ENCODE measurements at places on chromosomes 5 and 9. TPM values are rescaled to one million over a fixed set of nuclear protein-coding genes. Genes with fewer than 3 reads are reported as not detected.

Gene C9orf72
- 10.7 TPM for total RNA-seq

Gene SH2D3C
- total RNA-seq, result 35.3 TPM

Gene IGFBPL1
- not detected for total RNA-seq

Gene CD14
- 0.39 TPM for total RNA-seq

Gene GABBR2
- not detected for total RNA-seq

Gene FAM169A
- total RNA-seq, result 9.0 TPM

Gene ANKRD33B
- total RNA-seq, result 9.9 TPM

Gene SOX30
- total RNA-seq, result 0.65 TPM

Gene POLR3G
- 9.6 TPM for total RNA-seq

Gene PCDHAC1
- total RNA-seq, result not detected

Gene MAP1B
- total RNA-seq, result 0.51 TPM

Gene MEIKIN
- 2.1 TPM for total RNA-seq

Data from activated CD4-positive, alpha-beta memory T cell treated with anti-CD3 and anti-CD28 coated beads for 36 hours (primary cell).